ENCODE measurements at places on chromosomes 16 and 17. TPM values are rescaled to one million over a fixed set of nuclear protein-coding genes. Genes with fewer than 3 reads are reported as not detected.

Gene AIPL1
- not detected for total RNA-seq

Gene SPATA2L
- 7.5 TPM for total RNA-seq

Gene RGS9
- 8.5 TPM for total RNA-seq

Gene CPHXL2
- total RNA-seq, result not detected

- no peak for DNase-seq
Measured at GRCh38 chr17:7577327-7578199, 1.9 kb upstream of the CD68 start.

DNA sequence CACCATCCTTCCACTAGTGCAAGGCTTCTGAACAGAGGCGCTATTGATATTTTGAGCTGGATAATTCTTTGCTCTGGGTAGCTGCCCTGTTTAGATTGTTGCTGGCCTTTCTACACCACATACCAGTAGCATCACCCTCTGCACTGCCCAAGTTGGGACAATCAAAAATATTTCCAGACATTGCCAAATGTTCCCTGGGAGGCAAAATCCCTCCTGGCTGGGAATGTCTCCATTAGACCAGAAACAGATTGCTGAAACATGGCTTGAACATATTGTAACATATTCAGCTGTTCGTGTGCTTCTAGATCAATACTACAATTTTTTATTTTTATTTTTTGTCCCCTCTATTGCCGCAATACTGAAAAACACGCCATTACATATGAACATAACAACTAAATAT lies 174.6 kb downstream of the ABCA8 start:
- no peak for DNase-seq

- DNase-seq, result no peak
Measured at GRCh38 chr17:4090898-4091297, 51.9 kb downstream of the ZZEF1 start.

- no peak for DNase-seq
Measured at GRCh38 chr17:49015924-49016774, 19.0 kb downstream of the IGF2BP1 start.

DNA sequence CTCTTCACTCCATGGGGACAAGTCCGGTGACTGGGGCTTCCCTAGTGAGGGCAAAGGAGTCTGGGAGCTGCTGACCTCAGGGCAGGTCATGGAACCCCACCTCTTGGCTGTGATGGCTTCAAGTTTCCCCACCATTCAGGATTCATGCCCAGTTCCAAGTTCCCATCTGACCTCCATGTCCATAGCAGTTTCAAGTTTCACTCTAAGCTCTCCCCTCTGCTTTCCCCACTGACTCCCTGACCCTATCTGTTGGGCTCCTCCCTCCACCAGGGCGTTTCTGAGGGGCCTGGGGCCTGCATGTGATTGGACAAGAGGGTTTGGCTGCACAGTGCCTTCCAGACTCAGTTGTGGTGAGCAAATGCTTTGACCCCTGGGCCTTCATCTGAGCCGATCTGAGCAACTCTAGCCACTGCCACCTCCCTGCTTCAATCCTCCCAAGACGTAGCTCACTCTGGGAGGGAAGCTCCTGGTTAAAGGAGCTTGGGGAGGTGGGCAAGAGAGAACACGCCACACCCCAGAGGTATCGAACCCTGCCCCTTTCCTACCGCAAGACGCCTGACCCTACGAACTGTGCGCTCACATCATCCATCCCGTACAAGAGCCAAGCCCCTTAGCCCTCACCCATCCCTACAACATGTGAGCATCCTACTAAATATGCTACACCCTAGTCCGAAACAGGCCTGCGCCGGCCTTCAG lies 8.3 kb downstream of the ZNF629 start:
- DNase-seq, result no peak

DNA sequence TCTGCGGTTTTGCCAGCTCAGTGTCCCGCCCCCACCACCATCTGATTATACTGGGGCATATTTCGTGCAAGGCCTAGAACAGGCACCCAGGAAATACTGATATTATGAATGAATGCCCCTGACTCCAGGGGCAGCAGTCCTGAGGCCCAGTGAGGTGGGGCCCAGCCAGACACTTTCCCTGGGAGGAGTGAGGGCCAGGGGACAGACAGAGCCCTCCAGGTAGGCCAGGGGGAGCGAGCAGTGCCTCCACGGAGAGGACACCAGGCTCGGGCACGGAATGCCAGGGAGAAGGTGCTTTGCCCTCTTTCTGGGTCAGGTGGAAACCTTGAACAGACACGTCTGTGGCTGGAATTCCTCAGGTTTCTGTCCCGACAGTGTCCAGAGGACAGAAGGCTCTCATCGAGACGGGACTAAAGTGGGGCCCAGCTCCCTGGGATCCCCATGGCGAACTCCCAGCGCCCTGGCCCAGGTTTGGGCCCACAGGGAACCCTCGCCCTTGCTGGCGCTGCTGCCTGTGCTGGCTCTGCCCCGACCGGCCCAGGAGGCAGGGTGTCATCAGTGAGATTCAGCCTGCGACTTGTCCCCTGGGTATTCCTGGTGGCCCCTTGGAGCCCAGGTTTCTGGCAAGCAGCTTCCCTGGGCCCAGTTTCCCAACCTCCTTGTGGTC lies 4.3 kb downstream of the KATNB1 start:
- DNase-seq, result no peak

GRCh38 chr17:30334421-30334820 lies 564 bp upstream of the TMIGD1 start:
- DNase-seq, result no peak

DNA sequence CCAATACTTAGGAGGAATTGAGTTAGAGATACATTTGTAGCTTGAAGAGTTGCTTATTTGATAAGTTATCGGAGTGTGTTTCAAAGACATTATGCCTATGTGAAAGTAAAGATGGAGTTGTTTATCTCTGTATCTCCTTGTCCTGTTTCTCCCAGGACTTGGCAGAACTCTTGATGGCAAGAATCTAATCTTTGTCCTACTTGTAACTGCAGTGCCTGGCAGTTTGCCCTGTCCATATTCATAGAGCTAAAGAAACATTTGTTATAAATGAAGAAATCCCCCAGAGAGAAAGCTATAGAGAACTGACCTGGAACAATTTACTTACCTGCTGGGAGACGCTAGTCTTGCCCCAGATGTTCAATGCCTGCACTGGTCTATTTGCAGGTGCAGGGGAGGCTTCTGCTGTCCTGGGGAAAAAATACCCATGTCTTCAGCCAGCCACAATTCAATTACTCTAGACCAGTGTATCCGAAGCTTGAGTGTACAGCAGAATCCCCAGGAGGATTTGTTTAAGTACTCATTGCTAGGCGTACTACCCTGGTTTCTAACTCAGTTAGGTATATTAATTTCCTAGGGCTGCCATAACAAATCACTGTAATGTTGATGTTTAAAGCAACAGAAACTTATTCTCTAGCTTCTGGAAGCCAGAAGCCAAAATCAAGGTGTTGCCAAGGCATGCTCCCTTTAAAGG lies 410.0 kb upstream of the HSBP1 start:
- no peak for DNase-seq

- no peak for DNase-seq
Measured at GRCh38 chr17:36839256-36839655, 98.0 kb upstream of the LHX1 start.

DNA sequence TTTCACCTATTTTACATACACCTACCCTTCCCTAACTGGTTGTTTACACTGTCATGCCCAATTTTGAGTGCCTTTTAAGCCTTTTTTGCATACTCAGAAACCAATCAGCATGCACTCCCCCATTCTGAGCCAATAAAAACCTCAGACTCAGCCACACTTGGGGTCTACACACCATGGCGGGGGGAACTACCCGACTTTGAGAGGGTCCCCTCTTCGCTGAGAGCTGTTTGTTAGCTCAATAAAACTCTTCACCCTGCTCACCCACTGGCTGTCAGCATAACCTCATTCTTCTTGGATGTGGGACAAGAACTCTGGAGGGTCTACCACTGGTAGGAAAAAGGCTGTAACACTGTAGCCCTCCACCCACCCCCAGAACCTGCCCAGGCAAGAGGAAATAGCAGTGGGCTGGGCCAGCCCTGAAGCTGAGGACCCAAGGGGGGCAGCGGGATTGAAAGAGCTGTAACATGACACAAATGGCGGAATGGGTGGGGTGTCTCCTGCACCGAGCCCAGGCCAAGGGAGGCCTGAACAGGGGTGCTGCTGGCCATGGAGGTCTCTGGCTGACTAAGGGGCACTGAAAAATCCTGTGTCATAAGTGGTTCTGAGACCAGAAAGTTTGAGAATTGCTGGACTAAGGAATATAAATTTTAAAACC lies 3.0 kb upstream of the FLYWCH2 start:
- DNase-seq, result no peak

All from endothelial cell (in vitro differentiated cells).